Stimulated activated CD8-positive, alpha-beta memory T cell treated with anti-CD3 and anti-CD28 coated beads, Interleukin-7, amount 100 ng/mL, for 24 hours (primary cell): ENCODE measurements at places on chromosomes 13 and 19.

- no peak for DNase-seq
Measured at GRCh38 chr13:99150575-99151361, 49.9 kb upstream of the UBAC2 start.

GRCh38 chr19:31231237-31231636 lies 118.0 kb downstream of the TSHZ3 start:
- DNase-seq, result no peak

- no peak for DNase-seq
Measured at GRCh38 chr13:107099661-107100060, 531.7 kb upstream of the ARGLU1 start.

- no peak for DNase-seq
Measured at GRCh38 chr13:77386046-77386445, 59.2 kb upstream of the MYCBP2 start.

- no peak for DNase-seq
Measured at GRCh38 chr13:56314765-56315164, 826.0 kb upstream of the PRR20A start.

- DNase-seq, result no peak
Measured at GRCh38 chr13:44458313-44458975, 84.8 kb downstream of the SERP2 start.

GRCh38 chr19:1094978-1095701 lies at the start of gene POLR2E:
TSS of gene POLR2E (minus strand) at chr19:1095375. CDS start at chr19:1095315, 60 bp downstream.
- DNase-seq, result peak; percentile 95

DNA sequence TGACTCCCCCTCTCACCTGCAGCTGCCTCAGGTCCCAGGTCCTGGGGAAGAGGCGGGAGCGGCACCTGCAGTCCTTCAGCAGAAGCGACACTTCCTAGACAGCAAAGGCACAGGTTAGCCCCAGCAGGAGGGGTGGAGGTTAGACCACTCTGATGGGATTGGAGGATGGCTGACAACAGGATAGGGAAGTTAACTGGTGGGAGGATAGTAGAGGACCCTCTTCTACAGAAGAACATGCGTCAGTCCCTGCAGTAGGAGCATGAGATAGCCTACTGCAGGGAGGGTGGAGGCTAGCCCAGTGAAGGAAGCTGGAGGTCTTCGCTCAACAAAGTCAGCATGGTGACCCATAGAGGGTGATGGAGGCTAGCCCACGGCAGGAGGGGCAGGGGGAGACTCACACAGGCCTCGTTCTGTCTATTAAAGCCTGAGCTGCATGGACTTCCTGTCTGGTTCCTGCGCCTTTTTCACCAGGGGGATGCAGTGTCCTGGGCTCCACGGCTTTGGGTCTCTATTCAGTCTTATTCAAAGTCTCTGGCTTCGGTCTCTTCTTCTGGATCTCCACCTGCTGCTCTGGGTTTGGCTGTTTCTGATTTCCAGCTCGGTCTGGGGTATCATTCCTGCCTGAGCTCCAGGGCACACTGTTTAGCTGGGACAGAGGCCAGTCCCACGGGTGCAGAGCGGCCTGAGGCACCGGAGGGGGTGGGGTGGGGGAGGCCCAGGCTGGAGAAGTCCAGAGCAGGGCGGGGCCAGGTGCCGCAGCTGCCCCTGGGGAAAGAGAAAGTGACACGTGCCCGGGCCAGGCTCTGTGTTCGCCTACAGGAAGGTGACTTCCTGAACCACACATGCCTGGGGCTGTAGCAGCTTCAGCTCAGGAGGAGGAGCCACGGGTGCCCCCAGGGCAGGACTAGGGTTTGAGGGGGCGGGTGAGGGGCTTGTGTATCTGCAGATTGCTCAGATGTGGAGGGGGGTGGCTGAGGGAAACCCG lies 7.3 kb downstream of the IFNL3 start:
- DNase-seq, result no peak

DNA sequence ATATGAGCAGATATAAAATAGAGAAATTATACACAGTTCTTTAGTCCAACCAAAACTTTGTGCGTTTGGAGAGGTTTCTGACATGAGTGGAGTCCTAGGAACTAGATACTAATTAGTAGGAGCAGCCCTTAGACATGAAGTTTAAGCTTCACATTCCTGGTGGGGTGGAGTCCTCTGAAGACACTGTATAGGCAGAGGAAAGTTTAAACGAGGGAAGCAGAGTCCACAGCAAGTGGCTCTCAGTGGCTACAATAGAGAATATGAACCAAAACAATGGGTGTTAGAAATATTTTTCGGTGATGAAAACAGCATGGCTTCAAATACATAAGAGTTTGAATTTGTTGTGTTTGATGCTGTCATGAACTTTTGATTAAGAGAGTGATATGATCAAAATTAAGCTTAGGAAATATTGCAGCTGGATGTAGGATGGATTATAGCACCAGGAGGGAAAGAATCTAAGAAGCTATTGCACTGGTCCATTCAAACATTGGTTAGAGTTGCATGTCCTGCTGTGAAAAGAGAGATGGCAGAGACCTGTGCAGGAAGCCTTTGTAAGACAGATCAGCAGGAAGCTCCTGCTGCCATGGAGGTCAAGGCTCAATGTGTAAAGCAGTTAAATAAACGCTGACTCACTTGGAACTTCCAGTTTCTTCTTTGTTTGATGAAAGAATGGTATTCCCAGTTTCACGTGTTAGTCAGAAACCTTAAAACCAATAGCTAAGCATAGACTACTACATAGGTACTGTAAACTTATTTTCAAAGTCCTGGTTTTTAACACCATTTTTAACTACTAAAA lies 175.2 kb downstream of the TDRD3 start:
- DNase-seq, result no peak

GRCh38 chr13:107650081-107650701 lies 565.1 kb downstream of the LIG4 start:
- DNase-seq, result no peak

DNA sequence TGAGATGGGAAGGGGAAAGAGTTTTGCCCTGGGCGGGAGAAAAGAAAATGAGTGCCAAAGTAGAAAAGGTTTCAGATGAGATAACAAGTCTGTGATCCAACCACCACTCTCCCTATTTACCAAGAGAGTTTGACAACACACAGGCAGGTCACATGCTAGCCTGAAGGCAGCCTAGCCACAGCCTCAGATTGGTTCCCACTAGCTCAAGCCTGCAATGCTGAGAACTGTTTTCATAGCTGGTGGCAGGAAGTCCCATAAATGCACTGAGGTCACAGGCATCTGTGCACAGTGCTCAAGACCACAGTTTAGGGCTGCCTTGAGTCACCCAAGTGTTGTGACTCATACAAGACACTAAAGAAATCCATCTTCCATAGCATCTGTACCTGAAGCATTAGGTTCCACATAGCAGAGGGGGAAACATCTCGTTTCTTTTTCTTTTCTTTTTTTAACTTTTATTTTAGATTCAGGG lies 18.5 kb upstream of the POP4 start:
- DNase-seq, result peak; percentile 23

DNA sequence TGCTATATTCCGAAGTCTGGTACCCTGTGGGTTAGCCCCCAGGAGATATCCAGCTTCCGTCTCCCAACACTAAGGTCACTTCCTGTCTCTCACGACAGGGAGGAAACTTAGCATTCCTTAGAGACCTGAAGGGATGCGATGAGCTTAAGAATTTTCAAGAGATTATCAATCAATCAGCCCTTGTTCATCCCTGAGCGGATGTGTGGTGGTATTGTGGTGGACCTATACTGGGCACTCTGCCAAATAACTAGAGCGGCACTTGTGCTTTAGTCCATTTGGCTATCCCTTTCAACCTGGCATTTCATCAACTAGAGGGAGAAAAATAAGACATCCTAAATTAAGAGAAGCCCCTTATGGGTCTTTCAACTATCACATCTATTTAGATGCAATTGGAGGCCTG lies 30.9 kb upstream of the ZNF562 start:
- DNase-seq, result no peak

GRCh38 chr13:94710881-94711560 lies 1.3 kb downstream of the SOX21 start:
- no peak for DNase-seq

GRCh38 chr19:35083691-35084508 lies 31.7 kb upstream of the FXYD3 start:
- DNase-seq, result no peak

DNA sequence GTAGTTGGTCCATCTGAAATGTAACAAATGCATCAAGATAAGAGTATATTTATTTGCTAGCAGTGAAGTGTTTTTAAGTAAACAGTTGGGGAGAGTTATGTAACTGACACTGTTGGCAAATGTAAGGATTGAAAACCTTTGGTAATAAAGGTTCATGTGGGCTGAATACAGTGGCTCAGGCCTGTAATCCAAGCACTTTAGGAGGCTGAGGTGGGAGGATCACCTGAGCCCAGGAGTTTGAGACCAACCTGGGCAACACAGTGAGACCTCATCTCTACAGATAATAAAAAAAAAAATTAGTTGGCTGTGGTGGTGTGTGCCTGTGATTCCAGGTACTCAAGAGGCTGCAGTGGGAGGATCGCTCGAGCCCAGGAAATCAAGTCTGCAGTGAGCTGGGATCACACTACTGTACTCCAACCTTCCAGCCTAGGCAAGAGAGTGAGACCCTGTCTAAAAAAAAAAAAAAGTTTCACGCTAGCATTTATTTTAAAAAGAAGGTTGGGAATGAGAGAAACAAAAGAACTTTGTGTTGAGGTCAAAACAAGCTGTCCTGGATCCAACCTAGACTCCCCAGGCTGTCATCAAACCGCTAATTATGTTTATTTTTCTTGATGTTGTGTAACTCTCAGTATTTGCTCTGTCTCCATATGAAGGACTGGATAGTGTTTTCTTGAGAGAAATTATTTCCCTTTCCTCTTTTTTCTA lies 20.7 kb downstream of the SETDB2 start:
- DNase-seq, result no peak

DNA sequence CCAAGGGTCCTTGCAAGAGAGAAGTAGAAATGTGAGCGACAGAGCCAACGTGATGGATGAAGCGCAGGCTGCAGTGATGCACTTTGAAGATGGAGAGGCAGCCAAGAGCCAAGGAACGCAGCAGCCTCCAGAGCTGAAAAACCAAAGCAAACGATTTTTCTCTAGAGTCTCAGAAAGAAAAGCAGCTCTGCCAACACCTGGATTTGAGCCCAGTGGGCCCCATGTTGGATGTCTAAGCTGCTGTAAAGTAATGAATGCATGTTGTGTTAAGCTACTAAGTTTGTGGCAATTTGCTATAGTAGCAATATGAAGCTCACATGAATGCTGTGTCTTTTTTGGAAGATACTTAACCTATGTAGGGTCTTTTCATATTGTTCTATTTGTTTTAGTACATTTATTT lies 894.3 kb downstream of the EFNB2 start:
- DNase-seq, result no peak

DNA sequence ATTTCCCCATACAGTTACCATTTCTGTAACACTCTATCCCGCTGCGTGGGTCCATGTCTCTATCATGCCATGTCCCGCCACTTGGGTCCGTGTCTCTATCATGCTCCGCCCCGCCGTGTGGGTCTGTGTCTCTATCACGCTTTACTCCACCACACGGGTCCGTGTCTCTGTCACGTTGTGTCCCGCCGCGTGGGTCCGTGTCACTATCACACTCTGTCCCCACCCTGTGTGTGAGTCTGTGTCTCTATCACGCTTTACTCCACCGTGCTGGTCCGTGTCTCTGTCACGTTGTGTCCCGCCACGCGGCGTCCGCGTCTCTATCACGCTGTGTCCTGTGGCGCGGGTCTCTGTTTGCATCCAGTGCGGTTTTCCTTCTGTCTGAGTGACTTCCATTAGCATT lies 11.6 kb downstream of the ADPRHL1 start:
- DNase-seq, result no peak
